ENCODE measurements at places on chromosomes 12 and 14.

DNA sequence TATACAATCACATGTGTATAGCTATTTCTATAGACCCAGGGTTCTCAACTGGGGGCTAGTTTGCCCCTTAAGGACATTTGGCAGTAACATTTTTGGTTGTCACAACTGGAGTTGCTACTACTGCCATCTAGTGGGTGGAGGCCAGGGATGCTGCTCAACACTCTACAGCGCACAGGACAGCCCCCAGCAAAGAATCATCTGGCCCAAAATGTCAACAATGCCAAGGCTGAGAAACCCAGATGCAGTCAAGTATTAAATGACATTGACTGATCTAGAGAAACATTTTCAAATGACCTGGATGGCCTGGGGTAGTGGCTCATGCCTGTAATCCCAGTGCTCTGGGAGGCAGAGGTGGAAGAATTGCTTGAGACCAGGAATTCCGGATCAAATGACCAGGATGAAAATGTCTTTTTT, 5.8 kb downstream of the WSB2 start:
- peak; percentile 47 for DNase-seq

DNA sequence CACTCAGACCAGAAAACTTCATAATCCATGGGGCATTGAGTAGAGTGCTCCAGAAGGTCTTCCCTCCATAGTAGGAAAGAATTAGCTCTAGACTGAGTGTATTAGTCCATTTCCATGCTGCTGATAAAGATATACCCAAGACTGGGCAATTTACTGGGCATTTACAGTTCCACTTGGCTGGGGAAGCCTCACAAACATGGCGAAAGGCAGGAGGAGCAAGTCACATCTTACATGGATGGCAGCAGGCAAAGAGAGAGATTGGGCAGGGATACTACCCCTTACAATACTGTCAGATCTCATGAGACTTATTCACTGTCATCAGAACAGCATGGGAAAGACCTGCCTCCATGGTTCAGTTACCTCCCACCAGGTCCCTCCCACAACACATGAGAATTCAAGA, 300.6 kb upstream of the TMEM132C start:
- no peak for DNase-seq

- DNase-seq, result no peak
Measured at GRCh38 chr12:94208622-94208966, 60.2 kb downstream of the PLXNC1 start.

GRCh38 chr12:77615332-77615731, 215.4 kb upstream of the NAV3 start:
- DNase-seq, result no peak

GRCh38 chr12:65867394-65867793, 43.1 kb downstream of the HMGA2 start:
- DNase-seq, result peak; percentile 92

GRCh38 chr14:88616697-88617096, 53.9 kb downstream of the ZC3H14 start:
- DNase-seq, result no peak

DNA sequence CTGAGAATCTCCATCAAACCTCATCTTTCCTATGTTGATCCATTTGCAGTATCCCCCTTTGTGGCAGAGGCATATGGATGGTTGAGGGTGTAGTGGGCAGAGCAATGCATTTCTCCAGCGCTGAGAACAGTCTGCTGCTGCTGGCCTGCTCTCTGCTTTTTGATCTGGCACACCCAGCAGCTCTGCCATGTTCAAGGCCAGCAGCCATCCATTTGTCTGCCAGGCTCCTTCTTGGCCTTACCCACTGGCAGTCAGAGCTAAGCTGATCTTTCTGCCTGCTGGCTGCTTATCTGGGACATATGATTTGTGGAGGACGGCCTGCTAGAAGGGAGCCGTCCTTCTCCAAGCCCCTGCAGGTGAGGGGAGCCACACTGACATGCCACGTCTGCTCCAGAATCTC, 17.0 kb downstream of the NPC2 start:
- DNase-seq, result no peak

DNA sequence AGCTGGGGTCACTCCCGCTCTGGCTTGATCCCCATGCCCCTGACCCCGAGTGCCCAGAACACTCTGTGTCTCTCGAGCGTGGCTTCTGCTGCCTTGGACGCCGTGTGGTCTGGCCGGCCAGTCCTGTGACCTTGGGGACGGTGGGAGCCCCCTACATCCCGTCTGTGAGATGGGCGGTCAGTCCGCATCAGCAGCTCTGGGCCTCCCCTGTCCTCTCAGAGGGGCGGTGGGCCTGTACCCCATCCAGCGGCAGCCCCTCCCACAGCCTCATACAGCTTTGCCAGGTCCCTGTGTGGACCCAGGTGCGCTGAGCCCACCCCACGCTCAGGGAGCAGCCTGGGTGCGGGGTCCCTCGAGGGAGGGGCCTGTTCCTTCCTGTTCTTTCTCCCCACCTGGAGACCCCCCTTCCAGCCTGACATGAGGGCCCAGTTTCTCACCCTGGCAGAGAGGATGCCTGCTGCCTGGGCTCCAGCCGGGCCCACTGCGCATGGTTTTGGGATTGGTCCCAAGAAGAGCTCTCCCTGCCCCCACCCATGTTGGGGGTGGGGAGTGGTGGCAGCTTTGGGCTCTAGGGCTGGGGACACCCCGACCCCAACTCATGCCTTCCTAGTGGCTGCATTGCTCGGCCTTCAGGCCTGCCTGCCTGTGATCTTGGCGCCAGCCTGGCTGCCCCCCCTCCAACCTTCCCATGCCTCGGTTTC, 1.5 kb downstream of the MTA1 start:
- no peak for DNase-seq

DNA sequence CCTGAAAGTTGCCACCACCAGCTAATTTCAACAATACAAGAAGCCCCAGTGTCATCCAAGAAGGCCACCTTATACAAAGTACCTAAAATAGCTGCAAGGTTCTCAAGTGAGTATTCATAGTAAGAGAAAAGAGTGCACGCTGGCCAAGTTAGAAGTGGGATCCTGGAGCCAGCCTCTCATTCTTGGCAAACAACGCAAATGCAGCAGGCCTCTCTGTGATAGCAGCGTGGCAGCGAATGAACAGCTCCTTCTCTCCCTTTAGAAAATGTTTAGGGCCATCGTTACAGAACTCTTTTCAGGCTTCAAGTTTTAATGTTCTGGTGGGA, 78.0 kb upstream of the IFNG-AS1 start:
- peak; percentile 11 for DNase-seq

DNA sequence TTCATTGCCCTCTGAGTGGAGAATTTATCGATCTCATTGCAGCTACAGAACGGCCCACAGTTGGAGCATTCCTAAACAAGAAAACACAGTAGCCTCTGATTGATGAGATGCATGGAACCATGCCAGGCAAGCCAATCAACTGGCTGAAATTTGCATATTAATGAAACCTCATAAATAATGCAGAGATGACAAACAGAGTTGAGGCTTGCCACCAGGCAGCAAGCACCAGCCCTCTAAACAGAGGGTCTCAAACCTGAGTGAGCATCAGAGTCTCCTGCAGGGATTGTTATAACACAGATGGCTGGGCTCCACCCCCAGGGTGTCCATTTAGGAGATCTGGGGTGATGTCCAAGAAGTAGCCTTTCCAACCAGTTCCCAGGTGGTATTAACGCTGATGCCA, 60.9 kb upstream of the CMKLR1 start:
- DNase-seq, result no peak

GRCh38 chr14:99744199-99744872, 48.9 kb upstream of the EML1 start:
- DNase-seq, result peak; percentile 81

GRCh38 chr14:78598046-78598920, 428.1 kb downstream of the NRXN3 start:
- DNase-seq, result peak; percentile 64

DNA sequence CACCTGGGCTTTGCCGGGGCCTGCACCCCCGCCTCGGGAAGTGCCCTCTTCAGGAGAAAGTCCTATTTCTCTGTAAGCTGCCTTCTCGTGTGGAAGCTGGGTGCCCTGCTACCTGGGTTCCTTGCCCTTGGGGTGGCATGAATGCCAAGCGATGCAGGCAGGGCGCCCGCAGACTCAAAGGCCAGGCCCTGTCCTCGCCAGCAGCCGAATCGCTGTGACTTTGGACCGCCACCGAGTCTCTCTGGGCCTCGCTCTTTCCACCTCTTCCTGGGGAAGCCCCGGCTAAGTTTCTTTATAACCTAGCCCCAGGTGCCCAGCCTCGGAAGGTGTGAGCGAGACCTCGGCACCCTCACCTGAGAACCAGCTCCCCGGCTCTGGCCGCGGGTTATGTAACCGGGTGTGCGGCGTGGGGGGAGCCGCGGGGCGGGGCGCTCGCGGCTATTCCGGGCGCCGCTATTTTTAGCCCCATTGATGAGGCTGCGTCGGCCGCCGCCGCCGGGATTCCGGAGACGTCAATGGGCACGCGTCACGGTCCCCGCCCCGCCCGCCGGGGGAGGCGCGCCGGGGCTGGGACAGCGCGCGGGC, 14.6 kb upstream of the NR4A1 start:
- DNase-seq, result peak; percentile 88

DNA sequence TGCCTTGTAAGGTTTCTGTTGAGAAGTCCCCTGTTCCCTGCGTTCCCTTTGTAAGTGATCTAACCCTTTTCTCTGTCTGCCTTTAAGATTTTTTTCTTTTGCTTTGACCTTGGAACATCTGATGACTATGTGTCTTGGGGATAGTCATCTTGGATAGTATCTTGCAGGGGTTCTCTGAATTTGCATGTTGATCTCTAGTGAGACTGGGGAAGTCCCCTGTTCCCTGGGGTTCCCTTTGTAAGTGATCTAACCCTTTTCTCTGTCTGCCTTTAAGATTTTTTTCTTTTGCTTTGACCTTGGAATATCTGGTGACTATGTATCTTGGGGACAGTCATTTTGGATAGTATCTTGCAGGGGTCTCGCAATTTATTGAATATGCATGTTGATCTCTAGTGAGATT, 38.2 kb upstream of the TMX1 start:
- DNase-seq, result no peak

DNA sequence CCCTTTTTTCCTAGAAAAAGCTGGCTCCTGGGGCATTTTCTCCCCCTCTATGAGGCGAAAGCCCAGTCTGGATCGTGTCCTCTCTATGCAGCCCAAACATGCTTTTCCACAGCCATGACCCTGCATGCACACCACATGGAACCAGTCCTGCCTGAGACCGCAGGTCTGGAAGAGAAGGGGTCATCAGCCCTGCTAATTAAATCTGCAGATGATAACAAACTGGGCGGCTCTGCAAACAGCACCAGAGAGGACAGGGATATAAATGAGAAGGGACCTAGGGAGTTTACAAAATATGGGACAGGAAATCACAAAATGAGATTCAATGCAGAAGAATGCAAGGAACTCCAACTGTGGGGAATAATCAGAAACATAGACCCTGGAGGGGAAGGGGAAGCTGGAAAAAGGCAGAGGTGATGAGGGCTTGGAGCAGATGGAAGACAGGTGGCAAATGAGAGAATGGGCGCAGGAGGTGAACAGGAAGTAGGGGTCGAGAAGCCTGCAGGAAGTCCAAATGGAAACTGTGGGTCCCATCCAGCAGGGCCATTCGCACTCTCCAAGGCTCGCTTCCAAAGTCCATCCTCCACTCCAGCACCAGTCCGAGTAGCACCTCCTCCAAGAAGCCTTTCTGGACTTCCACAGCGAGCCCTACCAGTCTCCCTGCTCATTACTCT, 76.3 kb downstream of the ANO2 start:
- peak; percentile 28 for DNase-seq

All from fibroblast of skin of right biceps (primary cell).